Activated CD4-positive, alpha-beta T cell treated with anti-CD3 and anti-CD28 coated beads, Interleukin-2, amount 10 ng/mL, durations not matched to agents 7 days and 5 days (primary cell): ENCODE measurements at places on chromosomes 1 and 21.

DNA sequence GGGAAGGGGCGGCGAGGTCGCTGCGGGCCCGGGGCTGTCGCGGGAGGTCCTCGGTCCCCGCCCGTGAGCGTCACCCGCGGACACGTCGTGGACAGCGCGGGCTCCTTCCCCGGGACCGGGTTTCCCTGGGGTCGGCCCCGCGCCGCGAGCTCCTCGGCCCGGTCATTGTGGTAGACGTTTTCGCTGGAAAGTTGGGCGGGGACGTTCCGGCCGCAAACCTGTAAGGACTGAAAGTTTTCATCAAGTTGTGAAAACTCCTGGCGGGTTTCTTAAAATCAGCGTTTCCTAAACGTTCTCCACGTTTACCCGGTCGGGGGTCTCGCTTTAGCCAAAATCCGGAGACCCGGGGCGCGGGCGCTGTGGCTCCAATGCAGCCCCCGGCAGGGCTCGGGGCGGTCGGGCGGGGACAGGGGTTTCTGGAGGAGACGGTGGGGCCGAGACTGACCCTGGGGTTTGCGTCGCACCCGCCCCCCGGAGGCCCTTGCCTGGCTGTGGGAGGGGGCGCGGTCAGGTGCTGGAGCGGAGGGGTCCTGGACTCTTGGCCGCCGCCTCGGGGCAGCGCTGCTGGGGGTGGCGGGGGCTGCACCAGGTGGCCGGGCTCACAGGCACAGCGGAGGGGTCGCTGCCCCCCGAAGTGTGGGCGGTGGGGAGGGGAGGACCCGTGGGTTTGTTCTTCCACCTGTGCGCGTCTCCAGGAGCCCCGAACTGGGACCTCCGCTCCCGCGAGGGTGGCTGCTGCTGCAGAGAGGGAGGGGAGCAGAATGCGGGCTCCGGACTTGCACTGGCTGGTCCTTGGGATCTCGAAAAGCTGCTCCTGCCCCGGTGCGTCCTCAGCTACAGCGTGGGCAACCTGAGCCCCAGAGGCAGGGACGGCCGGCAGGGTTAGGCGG, 827 bp downstream of the PRKCZ start:
- no peak for DNase-seq

- no peak for DNase-seq
Observed at GRCh38 chr1:202276081-202276715, 65.5 kb downstream of the UBE2T start.

- DNase-seq: no peak
Observed at GRCh38 chr1:43590388-43590925, 59.5 kb upstream of the KDM4A start.

DNA sequence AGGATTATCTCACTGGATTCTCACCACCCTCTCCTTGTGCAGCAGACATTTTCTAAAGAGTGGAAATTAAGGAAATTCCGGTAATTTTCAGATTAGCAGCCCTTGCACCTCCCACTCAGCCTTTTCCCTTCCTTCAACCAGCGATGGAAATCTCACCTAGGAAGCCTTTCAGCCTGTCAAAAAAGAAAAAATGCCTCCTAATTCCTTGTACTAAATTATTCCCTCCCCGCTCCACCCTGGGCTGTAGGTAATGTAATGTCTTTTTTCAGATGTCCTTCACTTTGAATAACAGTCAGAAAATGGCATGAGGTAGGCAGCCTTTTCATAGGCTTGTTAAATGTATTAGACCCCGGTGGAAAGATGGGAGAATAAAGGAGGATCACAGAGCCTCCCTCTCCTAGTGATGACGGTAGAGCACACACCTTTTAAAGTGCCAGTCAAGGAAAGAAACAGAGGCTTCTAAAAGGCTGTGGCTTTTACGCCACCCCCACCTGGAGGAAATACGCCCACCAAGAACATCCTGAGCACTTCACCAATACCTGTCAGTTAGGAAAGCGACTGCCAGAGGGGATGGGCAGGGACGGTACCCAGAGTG, 62.8 kb upstream of the NEK2 start:
- DNase-seq: no peak

DNA sequence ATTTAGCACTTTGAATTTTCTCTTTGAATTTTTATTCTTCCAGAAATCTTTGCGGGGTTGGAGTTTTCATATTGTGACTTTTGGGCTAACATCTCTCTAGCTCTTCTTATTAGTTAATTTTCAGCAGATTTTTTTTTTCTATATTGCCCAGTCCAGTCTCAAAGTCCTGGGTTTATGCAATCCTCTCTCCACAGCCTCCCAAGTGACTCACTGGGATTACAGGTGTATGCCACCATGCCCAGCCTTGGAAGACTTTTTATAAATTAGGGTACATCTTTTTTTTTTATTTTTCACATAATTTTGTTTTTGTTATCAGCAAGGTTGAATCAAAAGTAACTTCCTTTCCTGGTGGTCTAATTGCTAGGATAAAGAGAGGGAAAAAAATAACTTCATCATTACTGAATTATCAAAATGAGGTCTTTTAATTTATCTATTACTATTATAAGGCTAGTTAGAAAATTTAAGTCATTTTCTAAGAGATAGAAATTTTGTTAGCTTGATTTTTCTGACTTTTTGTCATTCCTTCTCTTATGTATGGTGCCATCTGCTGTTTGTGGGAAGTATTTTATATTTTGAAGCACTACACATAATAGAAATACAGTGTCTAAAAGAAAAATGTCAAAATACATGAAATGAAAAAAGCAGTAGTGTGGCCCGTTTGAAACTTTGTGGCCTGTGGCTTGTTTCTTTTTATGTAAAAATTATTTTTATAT, 273.4 kb upstream of the CACYBP start:
- DNase-seq: no peak

DNA sequence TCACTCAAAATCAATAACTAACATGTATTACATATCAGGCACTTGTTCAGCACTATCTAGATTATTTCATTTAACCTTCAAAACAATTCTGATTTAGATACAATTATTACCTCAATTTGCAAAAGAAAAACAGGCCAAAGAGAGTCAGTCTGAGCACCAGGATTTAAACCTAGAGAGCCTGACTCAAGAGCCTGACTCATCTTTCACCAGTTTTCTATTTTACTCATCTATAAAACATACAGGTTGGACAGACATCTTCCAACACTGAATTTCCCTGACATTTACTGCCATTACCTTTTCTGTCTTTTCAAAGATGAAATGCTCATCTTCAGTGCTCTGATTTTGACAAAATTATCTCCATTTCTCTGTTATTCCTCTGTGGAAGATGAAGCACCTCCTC, 116.5 kb downstream of the MRPL39 start:
- no peak for DNase-seq

- DNase-seq: no peak
Observed at GRCh38 chr1:231214918-231215680, 25.9 kb upstream of the GNPAT start.

- DNase-seq: no peak
Observed at GRCh38 chr1:238672262-238672661, 714.1 kb upstream of the CHRM3 start.

GRCh38 chr1:87179076-87179810, 149.4 kb upstream of the LMO4 start:
- DNase-seq: no peak

- DNase-seq: no peak
Observed at GRCh38 chr1:26345718-26346117, 8.2 kb downstream of the CRYBG2 start.

- DNase-seq: no peak
Observed at GRCh38 chr1:7594714-7595295, 176.3 kb upstream of the VAMP3 start.

- DNase-seq: no peak
Observed at GRCh38 chr1:167052389-167052788, 37.8 kb downstream of the GPA33 start.

DNA sequence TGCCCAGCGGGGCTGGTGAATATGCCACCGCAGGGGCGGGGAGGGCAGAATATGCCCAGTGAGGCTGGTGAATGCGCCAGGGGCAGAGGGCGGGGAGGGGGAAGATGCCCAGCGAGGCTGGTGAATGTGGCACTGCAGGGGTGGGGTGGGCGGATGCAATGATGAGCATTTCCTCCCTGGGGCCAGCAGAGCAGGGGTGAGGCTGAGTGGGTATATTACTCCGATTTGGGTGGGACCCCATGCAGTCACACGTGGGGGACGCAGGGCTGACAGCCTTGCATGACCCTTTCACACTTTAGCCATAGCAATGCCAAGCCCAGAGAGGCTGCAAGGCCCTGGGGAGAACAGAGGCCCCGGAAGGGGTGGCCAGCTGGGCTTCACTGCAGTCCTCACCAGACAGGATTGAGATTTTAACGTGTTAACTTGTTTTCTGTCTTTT, 9.3 kb upstream of the SLX9 start:
- DNase-seq: peak; percentile 65

DNA sequence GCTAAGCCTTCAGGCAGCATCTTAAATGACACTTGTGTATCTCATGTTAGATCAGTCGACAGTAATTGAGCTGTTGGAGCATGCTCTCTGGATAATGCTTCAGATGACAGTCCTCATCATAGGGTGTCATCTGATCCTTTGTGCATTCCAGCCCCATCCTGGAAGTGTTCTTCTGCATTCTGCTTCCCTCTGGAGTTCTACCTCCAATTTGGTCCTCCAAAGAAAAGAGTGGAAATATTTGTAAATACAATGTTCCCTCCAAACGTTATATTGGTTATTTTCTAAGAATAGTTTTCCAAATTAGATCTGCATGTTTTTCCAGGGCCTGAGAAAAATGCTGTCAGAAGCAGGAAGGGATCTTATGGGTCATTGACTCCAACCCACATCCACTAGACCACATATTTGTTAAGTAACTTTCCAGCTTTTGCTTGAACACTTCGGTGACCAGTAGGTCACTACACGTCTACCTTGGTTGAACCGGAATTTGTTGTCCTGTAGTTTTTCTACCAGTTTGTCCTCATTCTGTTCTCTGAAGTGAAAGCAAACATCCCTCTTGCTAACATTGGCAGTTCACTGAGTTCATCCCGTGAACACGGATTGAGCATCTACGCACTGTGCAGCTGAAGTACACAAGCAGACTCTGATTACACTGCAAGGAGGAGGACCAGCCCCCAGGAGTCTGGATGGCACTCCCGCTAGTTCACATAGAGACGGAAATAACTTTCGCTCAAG, 136.0 kb downstream of the TLR5 start:
- DNase-seq: no peak

DNA sequence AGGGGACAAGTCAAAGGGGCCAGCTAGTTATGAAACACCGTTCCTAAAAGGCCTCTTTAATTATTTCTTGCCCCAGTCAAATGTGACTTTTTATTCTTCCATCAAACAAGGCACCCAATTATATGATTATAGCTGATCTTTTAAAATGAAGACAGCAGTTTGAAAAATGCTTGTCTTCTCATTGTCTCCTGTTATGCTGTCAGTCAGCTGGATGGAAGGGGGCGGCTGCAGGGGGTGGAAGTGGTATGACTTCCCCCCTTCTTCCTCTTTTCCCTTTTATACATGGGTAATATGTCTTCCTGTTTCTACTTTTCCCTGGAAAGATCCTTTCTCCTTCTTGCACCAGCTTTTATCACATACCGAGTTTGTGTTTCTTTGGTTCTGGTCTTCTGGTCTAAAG, 25.8 kb upstream of the KCNA10 start:
- DNase-seq: no peak

GRCh38 chr1:245160288-245160687, 5.5 kb downstream of the KIF26B start:
- DNase-seq: no peak

GRCh38 chr1:244139655-244140054, 88.6 kb downstream of the ZBTB18 start:
- DNase-seq: no peak

- peak; percentile 53 for DNase-seq
Observed at GRCh38 chr1:226110249-226111097, 48.0 kb downstream of the H3-3A start.

GRCh38 chr1:39410915-39411436, 80.5 kb upstream of the BMP8A start:
- peak; percentile 65 for DNase-seq

DNA sequence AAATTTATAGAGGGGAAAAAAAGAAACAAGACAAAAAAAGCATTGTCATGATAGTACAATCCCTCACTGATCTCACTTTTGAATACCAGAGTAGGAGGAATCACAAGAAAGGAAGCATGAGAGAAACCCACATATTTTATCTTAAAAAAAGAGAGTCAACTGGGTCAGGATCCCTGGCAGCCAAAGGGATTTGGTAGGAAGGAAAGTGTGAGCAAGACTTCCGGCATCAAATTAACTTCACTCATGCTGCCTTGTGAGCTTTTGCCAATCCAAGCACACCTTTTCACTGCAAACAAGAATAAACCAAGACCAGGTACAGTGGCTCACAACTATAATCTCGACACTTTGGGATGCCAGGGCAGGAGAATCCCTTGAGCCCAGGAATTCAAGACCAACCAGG, 53.1 kb downstream of the SLC9C2 start:
- DNase-seq: no peak

- DNase-seq: no peak
Observed at GRCh38 chr21:17889171-17889570, 70.0 kb upstream of the C21orf91 start.

GRCh38 chr21:45033791-45034555, 40.4 kb upstream of the ADARB1 start:
- no peak for DNase-seq

GRCh38 chr1:43550598-43551246, 20.0 kb downstream of the PTPRF start:
- no peak for DNase-seq

DNA sequence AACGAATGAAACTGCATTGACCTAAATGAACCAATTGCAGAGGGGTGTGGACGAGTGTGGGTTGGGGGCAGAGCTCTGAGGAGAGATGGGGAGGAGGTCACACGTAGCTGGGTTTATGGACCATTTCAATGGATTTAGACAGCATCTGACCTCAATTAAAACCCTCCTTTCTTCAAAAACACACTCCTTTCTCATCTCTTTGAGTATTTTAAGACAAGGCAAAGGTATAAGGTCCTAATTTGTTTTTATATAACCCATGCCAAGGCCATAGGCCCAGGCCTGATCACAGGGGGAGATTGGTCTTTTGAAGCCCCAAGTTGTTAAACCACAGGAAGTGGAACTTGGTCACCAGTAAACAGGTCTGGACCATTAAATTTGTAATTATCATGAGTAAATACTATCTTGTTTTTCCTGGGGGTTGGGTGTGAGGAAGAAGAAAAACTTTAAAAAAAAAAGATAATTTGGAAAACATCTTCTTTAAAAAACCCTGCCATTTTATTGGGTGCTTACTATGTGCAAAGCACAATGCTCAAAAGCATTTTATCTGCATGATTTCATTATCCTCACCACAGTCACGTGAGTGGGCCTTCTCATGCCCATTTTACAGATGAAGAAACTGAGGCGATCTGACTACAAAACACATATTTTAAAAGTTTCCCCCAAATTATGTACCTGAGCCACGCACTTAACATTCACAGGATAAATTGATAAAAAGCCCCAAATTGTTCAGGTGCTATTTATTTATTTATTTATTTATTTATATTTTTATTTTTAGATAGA, 8.9 kb upstream of the INAVA start:
- DNase-seq: no peak

GRCh38 chr1:31310198-31310597, 13.4 kb downstream of the ZCCHC17 start:
- no peak for DNase-seq

DNA sequence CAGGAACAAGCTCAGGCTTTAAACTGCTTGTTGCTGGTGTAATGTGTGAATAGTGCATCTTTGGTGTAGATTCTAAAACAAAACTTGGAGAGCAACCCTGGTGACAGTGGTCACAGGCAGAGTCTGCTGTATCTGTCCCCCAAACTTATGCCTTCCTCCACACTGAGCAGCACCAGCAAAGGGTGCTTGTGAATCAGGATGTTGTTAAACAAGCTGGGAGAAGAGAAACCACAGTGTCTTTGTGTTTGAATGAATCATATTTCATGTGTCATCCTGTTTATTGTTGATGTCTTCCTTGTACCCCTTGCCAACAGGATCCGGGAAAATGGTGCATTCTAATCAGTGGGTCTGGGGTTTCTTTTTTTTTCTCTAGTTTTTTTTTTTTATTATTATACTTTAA, 91.9 kb upstream of the COG2 start:
- no peak for DNase-seq
